ENCODE measurements at places on chromosomes 3 and 15. TPM values are rescaled to one million over a fixed set of nuclear protein-coding genes. Genes with fewer than 3 reads are reported as not detected.

DNA sequence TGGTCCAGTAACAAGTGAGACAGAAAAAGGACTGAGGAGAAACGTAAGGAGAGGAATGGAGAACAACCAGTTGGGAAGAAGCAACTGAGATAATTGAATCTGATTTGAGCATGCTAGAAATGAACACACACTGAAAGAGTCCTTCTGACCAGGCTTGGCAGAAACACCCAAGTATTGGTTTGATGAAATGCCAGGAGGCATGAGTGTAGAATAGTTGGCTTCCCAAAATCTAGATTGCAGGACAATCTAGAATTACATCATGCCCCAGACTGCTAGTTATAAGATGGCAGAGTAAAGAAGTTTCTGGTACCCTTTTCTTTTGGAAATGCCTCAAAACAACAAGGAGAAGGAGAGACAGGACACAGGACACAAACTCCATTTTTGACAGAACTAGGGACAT lies 189.7 kb upstream of the STT3B start:
- no peak overlapping the region for H3K4me3 ChIP-seq
- H3K27me3 ChIP-seq, result peaks cover 36% of the 10 kb centered on the region
- no peak for DNase-seq
- H3K36me3 ChIP-seq, result no peaks in the 10 kb centered on the region

DNA sequence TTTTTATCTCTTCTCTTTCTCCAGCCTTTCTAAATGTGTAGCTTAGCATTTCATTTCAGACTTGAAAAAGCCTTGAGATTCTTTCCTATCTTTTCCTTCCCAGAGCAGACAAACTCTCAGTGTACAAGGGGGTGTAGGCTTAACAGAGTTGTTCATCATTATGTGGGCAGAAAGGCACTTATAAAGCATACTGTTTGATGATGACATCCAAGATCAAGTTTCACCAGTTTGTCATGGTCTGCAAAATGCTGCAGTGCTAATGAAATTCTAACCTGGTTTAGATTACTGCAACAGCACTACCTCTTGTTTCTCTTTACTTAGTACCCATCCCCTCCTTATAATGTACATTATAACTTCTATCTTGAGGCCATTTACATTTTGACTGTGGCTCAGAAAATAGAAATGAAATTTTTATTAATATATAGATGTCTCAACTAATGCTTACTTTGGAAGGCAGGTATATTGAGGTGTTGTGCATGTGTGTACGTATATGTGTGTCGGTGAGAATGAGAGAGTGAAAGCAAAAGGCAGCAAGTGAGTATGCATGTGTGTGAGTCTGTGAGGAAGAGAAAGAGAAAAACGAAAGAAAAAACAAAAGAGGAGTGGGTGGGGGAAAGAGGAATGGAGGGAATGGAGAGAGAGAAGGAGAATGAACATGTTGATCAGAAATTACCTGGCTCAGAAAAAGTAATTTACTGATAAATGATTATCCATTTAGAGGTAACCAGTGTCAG lies 1043.6 kb downstream of the TUSC7 start:
- H3K27ac ChIP-seq, result no peak overlapping the region
- peaks cover 17% of the 10 kb centered on the region for H3K4me1 ChIP-seq
- H3K27me3 ChIP-seq, result no peaks in the 10 kb centered on the region
- no peaks in the 10 kb centered on the region for H3K36me3 ChIP-seq
- no peak overlapping the region for H3K4me3 ChIP-seq

The AGBL1 gene
- total RNA-seq, result not detected

- DNase-seq, result no peak
- peaks cover 7% of the 10 kb centered on the region for H3K36me3 ChIP-seq
- H3K4me3 ChIP-seq, result no peak overlapping the region
- H3K4me1 ChIP-seq, result peaks cover 2% of the 10 kb centered on the region
- no peaks in the 10 kb centered on the region for H3K27me3 ChIP-seq
- H3K27ac ChIP-seq, result no peak overlapping the region
These were observed 103.3 kb downstream of the IL1RAP start for GRCh38 chr3:190617185-190617584.

The UBA3 gene
- total RNA-seq, result 78.9 TPM

DNA sequence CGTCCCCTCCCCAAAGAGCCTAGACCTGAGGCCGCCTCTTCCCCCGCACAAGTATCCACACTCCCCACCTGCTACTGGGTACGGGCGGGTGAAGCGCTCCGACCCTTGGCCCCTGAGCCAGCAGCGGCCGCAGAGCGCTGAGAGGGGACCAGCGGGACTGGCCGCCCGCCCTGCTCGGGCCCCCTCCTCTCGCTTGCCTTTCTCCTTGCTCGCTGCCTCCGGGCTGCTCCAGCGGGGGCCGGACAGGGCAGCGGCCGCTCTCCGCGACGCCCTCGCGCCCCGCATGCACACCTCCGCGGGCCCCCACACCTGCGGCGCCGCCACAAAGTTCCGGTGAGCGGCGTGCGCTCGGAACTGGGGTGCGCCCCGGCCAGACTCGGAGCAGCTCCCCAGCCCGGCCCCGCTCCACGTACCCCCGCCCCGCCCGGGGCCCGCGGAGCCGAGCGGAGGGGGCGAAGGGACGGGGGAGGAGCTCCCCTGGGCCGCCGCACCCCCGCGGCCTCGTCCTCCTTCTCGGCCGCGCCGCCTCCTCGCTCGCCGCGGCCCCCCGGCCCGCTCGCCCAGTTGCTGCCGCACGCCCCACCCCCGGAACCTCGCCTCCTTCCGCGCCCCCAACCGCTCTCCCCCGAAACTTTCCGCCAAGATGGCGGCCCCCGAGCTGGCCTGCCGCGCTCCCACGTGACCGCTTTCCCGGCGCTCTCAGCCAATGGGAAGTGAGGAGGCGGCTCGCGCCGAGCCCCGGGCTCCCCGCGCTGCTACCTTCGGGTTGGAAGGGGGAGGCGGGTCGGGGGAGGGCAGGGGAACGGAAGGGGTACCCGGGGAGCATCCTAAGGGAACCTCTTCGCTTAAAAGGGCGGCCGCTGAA lies 704 bp downstream of the DLG1 start:
- peak; percentile 96 for DNase-seq
- peak overlapping the region; percentile 89 for H3K27ac ChIP-seq
- peaks cover 52% of the 10 kb centered on the region for H3K4me1 ChIP-seq
- peaks cover 14% of the 10 kb centered on the region for H3K36me3 ChIP-seq

- H3K27ac ChIP-seq, result no peak overlapping the region
- H3K36me3 ChIP-seq, result no peaks in the 10 kb centered on the region
- no peaks in the 10 kb centered on the region for H3K4me1 ChIP-seq
These were observed 155.9 kb upstream of the ICE2 start for GRCh38 chr15:60634815-60635214.

DNA sequence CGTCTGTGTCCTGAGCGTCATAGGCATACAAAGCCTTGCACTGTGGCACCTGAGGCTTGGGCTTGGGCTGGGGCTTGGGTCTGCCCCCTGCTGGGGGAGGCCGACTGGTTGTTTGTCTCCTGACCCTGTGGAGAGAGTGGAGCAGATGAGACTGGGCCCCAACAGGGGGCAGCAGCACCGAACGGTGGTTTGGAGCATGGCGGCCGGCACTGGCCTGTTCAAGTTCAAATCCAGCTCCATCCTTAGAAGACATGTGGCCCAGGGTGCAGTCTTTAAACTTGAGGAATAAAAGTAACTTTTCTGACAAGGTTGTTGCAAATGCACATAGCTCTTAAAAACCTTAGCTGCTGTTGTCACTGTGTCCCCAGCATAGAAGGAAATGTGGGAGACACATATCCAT lies 33.3 kb downstream of the CCNB2 start:
- no peak for DNase-seq
- no peaks in the 10 kb centered on the region for H3K27me3 ChIP-seq
- H3K4me3 ChIP-seq, result no peak overlapping the region
- H3K27ac ChIP-seq, result no peak overlapping the region

GRCh38 chr15:60829416-60829815 lies 350.5 kb upstream of the ICE2 start:
- H3K4me3 ChIP-seq, result no peak overlapping the region
- no peaks in the 10 kb centered on the region for H3K36me3 ChIP-seq
- no peaks in the 10 kb centered on the region for H3K27me3 ChIP-seq

- peaks cover 6% of the 10 kb centered on the region for H3K4me1 ChIP-seq
- H3K4me3 ChIP-seq, result peak overlapping the region; percentile 47
- no peak overlapping the region for H3K27ac ChIP-seq
- H3K36me3 ChIP-seq, result no peaks in the 10 kb centered on the region
These were observed 1.7 kb downstream of the GABRG3 start for GRCh38 chr15:26972636-26973035.

DNA sequence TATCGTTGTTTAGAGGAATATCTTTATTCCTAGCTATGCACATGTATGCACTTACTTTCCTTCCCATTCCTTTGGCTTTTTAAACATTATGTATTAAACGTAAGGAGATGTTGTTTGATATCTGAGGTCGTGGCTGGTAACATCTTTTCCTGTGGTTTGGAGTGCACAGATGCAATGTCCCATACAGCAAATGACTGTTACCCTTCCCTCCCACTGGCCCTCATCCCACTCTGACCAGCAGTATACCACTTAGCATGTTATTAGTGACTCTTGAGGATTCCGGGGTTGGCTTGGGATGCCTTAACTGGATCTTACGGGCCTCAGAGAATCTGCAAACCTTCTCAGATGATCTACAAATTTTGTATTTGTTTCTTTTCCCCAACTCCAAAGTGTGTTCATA lies 34.5 kb downstream of the TGFBR2 start:
- peaks cover 9% of the 10 kb centered on the region for H3K36me3 ChIP-seq
- H3K4me3 ChIP-seq, result no peak overlapping the region
- H3K4me1 ChIP-seq, result peaks cover 32% of the 10 kb centered on the region
- no peak for DNase-seq
- no peak overlapping the region for H3K27ac ChIP-seq

The SNRPN gene
- 102 TPM for total RNA-seq

GRCh38 chr15:59406446-59406845 lies 31.5 kb upstream of the FAM81A start:
- H3K27me3 ChIP-seq, result peaks cover 15% of the 10 kb centered on the region
- H3K4me3 ChIP-seq, result no peak overlapping the region
- no peak overlapping the region for H3K27ac ChIP-seq

DNA sequence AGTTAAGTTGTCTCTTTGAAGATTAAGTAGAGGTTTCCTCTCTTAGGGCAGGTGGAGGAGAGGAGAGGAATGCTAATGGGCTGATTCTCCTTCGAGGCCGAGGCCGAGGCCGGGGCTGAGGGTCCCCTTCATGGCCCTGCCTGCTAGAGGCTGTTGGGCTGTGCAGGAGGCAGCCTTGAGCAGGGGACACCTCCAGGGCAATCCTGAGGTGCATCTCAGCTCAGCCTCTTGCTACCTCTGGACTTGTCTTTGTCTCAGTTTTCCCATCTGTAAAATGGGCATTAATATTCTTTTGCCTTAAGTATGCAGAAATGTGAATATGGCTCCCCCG lies 97.7 kb upstream of the PRR20G start:
- no peak overlapping the region for H3K4me3 ChIP-seq
- no peaks in the 10 kb centered on the region for H3K36me3 ChIP-seq
- no peaks in the 10 kb centered on the region for H3K4me1 ChIP-seq
- no peak for DNase-seq
- H3K27ac ChIP-seq, result no peak overlapping the region
- peaks cover 11% of the 10 kb centered on the region for H3K27me3 ChIP-seq

The IL5RA gene
- total RNA-seq, result not detected

GRCh38 chr15:99054025-99054387 lies 46.4 kb upstream of the PGPEP1L start:
- peaks cover 2% of the 10 kb centered on the region for H3K27me3 ChIP-seq
- peaks cover 6% of the 10 kb centered on the region for H3K4me1 ChIP-seq
- no peaks in the 10 kb centered on the region for H3K36me3 ChIP-seq
- no peak for DNase-seq
- no peak overlapping the region for H3K27ac ChIP-seq
- no peak overlapping the region for H3K4me3 ChIP-seq

GRCh38 chr15:76078285-76078877 lies 18.6 kb downstream of the TMEM266 start:
- H3K27ac ChIP-seq, result no peak overlapping the region
- no peaks in the 10 kb centered on the region for H3K36me3 ChIP-seq
- H3K27me3 ChIP-seq, result peaks cover 10% of the 10 kb centered on the region
- H3K4me3 ChIP-seq, result no peak overlapping the region
- no peaks in the 10 kb centered on the region for H3K4me1 ChIP-seq

The RTP4 gene
- total RNA-seq, result not detected

The MYO1E gene
- total RNA-seq, result 84.6 TPM

The ACKR4 gene
- total RNA-seq, result 0.64 TPM

DNA sequence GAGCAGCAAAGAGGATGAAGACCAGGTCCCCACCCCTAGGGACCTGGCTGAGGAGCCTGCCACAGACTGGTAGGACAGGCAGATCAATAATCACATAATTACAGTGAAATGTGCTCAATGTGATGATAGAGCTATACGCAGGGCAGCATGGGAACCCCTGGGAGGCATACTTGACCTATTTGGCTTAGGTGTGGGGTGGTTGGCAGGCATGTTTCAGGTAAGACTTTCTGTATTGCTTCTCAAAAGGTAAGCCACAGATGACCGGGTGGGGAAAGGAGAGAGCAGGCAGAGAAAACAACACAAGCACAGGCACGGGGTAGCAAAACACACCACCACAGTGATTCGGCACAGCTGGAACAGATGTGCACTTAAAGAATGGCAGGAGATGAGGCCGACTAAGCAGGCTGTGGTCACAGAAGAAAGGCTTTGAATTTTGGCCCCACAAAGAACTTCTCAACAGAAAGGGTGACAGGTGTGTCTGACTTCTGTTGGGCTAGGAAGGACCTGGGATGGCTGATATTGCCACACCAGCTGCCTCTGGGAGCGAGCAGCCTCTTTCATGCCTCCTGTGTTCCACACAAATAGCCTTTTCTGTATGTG lies 64.1 kb downstream of the ABCC5 start:
- no peak for DNase-seq
- H3K4me1 ChIP-seq, result no peaks in the 10 kb centered on the region
- no peaks in the 10 kb centered on the region for H3K27me3 ChIP-seq
- H3K36me3 ChIP-seq, result peaks cover 40% of the 10 kb centered on the region

DNA sequence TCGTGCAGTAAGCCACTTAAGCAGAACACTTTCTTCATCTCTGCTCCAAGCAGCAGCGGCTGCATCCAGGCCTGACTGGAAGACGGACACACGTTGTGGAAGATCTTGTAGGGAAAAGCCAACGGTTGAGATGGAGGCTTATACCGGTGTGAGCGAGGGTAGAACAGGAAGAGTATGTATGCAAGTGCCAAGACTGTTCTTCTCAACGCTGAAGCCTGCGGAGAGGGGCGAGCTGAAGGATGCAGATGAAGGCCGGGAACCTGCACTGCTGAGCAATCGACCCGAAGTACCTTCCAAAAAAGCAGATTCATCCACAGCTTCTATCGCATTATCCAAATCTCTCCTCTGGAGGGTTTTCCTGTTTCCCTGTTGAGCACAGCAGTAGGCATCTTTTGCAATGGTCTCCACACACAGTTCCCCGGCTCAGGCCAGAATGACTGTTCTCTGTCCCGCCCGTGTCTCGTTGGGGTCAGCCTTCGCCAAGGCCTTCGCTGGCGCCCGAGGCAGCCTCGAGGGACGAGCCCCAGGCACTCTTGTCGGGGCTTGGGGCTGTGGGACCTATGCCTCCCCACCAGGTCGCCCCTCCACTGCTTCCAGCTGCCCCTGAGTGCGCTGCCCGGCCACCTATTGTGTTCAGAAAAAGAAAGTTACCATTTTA lies 22.2 kb upstream of the DYNC1LI1 start:
- no peak for DNase-seq
- H3K27ac ChIP-seq, result peak overlapping the region; percentile 46
- no peak overlapping the region for H3K4me3 ChIP-seq
- H3K4me1 ChIP-seq, result peaks cover 35% of the 10 kb centered on the region
- H3K27me3 ChIP-seq, result no peaks in the 10 kb centered on the region

GRCh38 chr3:28315711-28316110 lies 32.8 kb upstream of the ZCWPW2 start:
- no peak overlapping the region for H3K27ac ChIP-seq
- no peak for DNase-seq
- no peak overlapping the region for H3K4me3 ChIP-seq
- no peaks in the 10 kb centered on the region for H3K4me1 ChIP-seq
- H3K36me3 ChIP-seq, result peaks cover 4% of the 10 kb centered on the region

The C3orf85 gene
- not detected for total RNA-seq

The POC1A gene
- total RNA-seq, result 5.1 TPM
